Retina (tissue), 1 donor: ENCODE measurements at places on chromosomes 16 and 17.

- no peak for DNase-seq
These were observed 74.5 kb downstream of the DNAH17 start for GRCh38 chr17:78502611-78503148.

GRCh38 chr17:28141313-28141712 lies 98.8 kb downstream of the NLK start:
- no peak for DNase-seq

DNA sequence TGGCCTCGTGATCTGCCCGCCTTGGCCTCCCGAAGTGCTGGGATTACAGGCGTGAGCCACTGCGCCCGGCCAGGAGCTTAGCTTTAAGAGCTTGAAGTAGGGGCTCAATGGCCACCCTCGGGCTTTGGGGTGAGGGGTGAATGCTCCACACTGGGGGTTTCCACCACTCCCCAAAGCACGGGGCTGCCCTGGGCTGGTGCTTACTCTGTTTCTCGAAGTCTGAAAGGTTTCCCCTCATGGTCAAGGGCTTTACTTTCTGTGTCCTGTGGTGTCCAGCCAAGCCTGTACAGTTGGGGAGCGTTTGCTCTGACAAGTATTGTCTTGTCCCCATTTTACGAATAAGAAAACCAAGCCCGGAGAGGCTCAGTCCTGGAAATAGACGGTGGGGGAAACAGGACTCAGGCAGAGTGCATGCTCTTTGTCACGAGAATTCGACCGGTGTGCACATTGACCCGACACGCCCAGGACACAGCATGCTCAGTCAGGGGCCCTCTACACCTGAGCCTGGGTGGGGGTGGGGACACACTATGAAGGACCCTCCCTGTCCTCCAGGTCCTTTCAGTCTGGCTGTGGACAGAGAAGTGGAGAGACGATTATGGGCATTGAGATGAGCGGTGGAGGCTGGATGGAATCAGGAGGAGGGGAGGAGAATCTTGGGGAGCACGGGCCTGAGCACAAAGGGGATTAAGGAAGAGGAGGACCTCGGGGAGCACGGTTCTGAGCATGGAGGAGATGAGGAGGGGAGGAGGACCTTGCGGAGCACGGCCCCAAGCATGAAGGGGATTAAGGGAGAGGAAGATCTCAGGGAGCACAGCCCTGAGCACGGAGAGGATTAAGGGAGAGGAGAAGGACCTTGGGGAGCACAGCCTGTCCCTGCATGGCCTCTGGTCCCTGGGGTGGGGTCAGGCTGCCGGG lies 7.5 kb downstream of the CD7 start:
- no peak for DNase-seq

- no peak for DNase-seq
These were observed 52.5 kb upstream of the WSB1 start for GRCh38 chr17:27241346-27241946.

DNA sequence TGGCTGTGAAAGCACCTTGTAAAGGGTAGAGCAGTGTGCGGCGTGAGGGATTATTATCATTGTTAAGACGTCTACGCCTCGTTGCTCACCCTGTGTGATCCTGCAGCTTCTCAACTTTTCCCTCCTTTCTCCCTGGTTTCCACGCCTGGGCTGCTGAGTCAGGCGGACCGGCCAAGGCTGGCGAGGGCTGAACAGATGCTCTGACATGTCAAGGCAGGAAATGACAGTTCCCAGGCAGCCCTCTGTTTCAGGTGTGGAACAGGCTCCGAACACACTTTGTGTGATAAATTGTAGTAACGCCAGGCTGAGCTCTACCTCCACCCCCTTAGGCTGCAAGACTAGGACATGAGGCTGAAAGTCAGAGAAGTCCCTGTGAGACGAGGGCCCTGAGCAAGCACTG lies 46.0 kb upstream of the TBX2 start:
- no peak for DNase-seq

GRCh38 chr16:15686287-15686686 lies 36.2 kb downstream of the NDE1 start:
- DNase-seq, result no peak

DNA sequence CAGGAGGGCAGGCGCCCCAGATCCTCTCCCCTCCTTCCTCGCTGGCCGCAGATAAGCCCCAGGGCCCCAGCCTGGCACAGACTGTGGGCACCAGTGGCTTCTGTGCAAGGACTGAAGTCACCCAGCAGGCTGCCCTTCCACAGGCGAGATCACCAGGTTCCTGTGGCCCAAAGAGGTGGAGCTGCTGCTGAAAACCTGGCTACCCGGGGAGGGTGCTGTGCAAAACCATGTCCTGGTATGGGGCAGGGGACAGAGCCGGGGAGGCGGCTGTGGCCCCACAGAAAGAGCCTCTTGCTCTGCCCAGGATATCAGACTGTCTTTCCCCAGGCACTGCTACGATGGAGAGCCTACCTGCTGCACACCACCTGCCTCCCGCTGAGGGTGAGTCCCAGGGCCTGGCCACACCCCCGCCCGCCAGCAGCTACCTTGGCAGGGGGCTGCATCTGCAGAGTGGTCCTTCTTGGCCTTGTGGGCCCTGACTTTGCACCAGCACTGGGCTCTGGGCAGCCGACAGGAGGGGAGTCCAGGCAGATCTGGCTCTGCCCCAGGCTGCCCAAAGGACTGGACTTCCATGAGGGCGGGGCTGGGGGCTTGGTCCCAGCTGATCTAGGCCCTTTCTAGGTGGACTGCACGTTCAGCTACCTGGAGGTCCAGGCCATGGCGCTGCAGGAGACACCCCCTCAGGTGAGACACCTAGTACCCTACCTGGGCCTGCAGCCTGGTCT lies 615 bp downstream of the CARMIL2 start:
- no peak for DNase-seq

DNA sequence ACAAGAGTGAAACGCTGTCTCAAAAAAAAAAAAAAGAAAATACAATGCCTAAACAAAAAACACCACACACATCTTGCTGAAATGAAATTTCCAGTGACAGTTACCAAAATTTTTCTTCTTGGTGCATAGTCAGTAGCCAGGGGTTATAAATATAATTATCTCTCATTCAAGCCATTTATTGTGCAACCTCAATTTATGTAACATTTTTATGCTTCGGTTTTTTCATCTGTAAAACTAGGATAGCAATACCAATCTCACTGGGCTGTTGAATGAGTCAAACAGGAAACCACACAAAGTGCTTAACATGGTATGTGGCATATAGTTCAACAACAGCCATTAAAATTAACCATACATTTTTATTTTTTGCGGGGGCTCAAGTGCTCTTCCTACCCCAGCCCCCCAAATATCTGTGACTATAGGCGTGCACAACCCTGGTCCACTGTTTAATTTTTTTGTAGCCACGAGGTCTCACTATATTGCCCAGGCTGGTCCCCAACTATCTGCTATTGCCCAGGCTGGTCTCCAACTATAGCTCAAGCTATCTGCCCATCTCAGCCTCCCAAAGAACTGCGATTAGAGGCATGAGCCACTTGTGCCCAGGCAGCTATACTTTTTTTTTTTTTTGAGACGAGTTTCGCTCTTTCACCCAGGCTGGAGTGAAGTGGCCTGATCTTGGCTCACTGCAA lies 2.6 kb downstream of the COG4 start:
- no peak for DNase-seq

DNA sequence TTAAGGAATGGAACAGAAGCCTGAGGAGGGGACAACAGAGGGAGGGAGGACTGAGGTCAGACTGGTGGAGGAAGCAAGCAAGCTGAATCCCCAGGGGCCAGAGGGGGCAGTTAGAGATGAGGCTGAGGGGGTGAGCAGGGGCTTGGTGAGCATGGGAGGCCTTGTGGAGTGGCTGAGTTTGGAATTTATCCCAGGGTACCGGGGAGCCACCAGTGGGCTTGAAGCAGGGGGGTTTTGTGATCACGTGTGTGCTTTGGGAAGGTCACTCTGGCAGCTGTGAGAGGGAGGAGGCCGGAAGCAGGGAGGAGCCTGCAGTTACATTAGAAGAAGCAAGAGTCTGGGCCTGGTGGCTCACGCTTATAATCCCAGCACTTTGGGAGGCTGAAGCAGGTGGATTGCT lies 9.8 kb upstream of the CTCF start:
- DNase-seq, result peak; percentile 52

DNA sequence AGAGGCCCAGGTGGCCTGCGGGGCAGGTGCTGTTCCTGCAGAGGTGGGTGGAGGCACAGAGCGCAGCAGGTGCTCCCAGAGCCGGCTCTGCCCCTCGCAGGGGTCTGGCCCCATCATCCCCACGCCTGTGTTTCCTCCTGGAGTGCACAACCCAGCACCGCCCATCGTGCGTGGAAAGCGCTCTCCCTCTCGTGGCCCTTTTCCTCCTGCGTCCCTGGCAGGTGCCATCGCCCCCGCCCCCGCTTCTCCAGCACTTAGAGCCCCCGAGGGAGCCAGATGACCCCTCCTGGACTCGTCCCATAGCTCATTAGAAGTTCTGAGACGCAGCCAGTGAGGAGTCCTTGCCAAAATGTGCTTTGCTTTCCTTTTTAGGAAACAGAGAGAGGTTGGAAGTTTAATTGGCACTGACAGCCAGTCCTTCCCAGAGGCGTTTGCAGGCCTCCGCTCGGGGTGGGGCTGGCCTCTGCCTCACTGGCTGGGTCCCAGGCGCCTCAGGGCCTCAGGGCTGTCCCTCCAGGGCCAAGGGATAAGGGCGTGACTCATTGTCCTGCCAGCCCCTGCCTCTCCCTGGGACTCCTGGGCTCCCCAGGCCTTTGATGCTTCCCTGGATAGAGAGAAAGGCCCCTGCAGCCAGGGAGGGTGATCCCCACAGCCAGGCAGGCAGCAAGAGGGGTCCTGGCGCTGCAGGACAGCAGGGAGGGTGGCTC lies 32.2 kb upstream of the CHMP6 start:
- DNase-seq, result peak; percentile 71

- DNase-seq, result no peak
These were observed 15.1 kb downstream of the FAM117A start for GRCh38 chr17:49748791-49749190.

GRCh38 chr16:72939247-72939646 lies 108.7 kb downstream of the ZFHX3 start:
- DNase-seq, result peak; percentile 14

- DNase-seq, result no peak
These were observed 304.4 kb downstream of the SEC14L1 start for GRCh38 chr17:77444984-77445759.

- DNase-seq, result no peak
These were observed 12.8 kb upstream of the SLC38A8 start for GRCh38 chr16:84055366-84055765.

GRCh38 chr17:4505187-4505586 lies 6.5 kb downstream of the SPNS2 start:
- no peak for DNase-seq

DNA sequence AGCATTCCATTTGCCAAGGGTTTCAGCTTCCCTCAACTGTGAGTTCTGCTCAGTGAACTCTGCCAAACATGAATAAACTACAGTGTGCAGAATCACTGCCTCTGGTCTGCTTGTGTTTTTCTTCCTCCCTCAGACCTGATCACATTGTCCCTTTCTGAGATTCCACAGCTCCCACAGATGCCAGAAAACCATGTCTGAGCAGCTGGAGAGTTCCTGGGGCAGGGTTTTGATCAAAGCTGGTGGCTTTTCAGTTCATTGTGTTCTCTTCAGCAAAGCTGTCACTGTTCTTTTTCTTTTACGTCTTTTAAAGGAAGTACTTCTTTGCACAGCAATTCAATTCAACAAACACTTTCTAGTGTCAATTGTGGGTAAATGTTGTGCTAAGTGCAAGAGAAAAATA lies 555.8 kb downstream of the RBFOX1 start:
- DNase-seq, result peak; percentile 11

DNA sequence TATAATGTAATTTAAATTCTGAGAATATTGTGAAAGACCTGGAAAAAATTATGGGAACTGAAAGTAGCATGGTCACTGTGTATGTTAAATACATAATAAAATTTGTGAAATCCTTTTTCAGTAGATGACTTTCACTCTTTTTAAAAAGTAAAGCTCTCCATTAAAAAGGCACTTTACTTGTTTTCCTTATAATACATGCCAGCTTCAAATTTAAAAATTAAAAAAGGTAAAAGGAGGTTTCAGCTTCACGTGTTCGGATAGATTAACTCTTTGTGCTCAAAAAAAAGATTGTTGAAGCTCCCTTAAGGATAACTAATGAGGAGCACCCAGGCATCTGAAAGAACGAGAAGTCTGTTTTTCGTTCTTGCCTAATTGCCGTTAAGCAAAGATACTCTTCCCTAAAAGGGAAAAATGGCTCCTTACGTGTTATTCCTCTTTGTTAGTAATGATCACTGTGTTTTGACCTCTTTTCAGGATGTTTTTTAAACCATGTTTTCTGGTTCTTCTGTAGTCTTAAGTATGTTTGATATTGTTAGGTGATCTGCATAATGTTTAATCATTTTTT lies 87.8 kb downstream of the TUBD1 start:
- peak; percentile 20 for DNase-seq

DNA sequence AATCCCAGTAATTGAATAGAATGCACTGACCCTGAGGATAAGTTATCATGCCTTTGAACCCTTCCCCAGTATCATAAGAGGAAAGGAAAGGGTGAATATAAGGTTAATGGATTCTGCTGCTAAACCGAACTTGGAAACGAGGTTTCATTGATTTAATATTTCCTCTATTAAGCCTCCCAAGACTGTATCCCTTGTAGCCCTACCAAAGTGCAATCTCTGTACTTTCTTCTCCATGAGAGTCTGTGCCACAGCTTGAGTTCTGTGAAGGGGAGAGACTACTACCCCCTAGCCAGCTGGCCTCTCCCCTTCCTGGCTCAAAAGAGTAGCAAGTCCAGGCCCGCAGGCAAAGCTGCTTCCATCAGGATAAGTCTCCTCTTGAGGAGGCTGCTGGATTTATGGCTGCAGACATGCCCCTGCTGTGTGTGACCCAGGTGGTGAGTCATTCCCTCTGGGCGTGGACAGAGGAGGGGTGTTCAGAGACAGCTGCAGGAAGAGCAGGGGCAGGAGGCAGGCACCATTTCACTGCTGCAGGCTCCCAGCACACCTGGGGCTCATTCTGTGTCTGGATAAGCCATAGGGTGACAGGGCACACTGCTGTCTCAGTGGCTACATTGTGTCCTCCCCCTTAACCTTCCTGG lies 58.4 kb downstream of the TOM1L2 start:
- peak; percentile 60 for DNase-seq

DNA sequence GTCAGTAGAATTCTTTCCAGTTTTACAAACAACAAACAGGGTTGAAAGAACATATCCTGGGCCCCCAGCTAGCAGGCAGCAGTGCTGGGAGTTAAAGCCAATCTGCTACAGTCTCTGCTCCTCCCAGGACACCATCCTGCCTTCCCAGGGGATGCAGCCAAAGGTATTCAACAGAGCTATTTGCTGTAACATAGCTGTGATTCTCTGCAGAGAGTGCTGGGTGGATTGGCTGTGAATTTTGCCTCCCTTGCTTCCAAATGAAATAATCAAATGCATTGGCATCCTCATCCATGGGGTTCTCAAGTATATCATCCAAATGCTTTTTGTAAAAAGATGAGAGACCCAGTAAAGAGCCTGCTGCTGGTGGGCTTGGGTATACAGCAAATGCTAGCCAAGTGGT lies 124.3 kb downstream of the NPIPB5 start:
- DNase-seq, result no peak

- DNase-seq, result no peak
These were observed 31.5 kb downstream of the C16orf78 start for GRCh38 chr16:49405123-49405522.

DNA sequence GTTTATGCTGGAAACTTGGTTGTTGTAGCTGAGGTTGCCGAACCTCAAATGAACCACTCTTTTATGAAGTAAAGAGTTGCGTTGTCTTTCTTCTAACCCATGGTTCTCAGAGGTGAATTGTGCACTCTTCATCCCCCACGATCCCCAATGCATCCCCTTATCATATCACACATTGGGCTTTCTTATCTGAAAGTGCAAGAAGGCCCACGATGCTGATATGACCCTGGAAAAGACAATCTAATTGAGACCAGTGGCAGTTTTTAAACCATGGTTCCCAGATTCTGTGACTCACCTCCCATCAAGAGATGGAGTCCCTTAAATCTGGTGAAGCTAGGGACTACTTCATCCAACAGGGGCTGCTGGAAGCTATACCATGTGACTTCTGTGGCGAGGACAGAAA lies 156.3 kb upstream of the IRX3 start:
- no peak for DNase-seq
